ENCODE measurements at places on chromosomes 4 and X.

DNA sequence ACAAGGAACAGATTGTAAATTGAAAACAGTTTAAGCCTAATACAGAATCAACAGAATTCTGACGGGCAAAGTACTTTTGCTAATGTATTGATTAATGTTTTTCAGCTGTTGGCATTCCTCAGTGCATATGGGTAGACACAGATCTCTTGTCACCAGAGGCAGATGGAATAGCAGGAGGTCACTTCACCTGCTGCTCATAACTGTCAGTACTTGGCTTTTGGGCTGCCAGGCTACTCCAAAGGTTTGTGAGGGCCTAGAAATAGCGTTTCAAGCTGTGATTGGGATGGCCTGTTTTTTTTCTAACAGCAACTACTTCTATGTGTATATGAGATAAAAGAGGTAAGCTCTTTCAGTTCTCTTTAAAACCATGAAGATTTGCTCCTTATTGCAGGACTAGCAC is 307.5 kb upstream of the ANXA10 start:
- no peak for DNase-seq

- DNase-seq = no peak
Observed at GRCh38 chrX:20383477-20383876, 116.8 kb upstream of the RPS6KA3 start.

GRCh38 chrX:40439625-40440532 is 140.9 kb upstream of the ATP6AP2 start:
- DNase-seq = no peak

GRCh38 chrX:39984191-39984956 is 113.4 kb downstream of the BCOR start:
- no peak for DNase-seq

GRCh38 chr4:8192748-8193738 is 6.0 kb upstream of the SH3TC1 start:
- DNase-seq = no peak

DNA sequence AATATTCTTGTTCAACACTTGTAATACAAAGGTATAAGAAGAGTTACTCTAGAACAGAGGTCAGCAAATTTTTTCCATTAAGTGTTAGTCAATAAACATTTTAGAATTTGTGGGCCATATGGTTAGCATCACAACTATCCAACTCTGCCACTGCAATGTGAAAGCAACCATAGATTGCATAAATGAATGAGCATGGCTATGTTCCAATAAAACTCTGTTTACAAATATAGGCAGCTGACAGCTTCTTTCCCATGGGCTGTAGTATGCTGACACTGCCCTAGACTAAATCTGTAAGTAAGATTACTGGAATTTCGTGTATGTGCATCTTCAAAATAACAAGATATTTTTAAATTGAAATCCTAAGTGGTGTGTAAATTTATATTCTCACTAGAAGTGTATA is 73.7 kb downstream of the GABRA2 start:
- DNase-seq = no peak

DNA sequence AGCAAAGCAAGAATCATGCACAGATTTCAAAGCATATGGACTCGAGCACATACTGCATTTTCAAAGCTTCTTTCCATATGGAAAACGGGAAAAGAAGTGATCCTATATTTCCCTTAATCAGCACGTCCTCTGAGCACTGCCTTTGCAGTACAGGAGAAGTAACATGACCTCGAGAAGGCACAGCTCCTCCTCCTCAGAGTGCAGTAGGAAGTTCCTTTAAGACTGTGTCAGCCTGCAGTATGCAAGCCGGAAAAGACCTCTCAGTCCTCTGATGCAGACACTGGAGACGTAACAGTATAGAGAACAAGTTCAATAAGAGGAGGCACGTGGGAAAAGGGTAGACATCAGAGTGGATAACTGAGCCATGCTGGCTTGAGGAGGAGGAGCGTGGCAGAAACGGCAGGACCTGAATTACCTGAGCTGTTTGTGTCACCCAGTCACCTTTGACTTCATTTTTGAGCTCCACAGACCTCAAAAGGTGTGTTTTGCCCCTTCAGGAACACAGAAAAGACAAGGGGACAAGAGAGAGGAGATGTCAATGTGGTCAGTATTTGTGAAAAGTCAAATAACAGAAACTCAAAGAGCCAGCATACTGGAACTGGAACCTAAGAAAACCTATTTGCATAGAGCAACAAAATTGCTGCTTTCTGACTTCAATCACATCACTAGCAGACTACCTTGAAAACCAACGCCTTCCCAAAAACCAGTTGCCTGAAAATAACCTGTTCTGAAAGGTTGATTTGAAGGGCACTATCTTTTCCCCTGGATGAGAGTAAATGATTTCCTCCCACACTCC is 20.8 kb downstream of the IRF2 start:
- no peak for DNase-seq

DNA sequence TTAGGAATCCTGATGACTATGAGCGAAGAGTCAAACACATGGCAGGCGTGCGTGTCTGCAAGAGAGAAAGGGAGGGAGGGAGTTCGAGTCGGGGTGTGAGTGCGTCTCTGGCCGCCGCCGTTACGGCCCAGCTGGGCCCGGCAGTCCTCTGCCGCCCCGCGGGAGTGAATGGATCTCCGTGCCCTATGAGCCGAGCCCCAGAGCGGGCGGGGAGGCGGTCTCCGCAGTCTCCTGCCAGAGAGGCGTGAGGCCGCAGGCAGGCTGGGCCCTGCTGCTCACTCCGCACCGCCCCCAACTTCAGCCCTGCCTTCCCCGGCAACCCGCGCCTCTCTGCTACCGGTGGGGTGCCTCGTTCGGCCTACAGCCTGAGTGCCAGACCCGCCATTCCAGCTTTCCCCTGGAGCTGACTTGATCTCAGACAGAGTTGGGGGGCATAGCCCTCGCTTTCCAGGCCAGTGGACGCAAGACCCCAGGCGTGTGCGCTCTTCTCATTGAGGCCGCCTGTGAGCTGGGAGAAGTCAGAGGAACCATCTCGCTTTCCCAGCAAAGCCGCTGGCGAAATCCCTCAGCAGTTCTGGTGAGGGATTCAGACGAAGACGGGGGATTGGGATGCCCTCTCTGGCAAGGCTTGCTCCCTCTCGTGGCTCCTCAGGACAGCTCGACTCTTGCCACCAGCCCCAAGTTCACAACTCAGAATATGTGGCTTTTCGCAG is 1.4 kb downstream of the SLC16A2 start:
- DNase-seq = no peak

- DNase-seq = no peak
Observed at GRCh38 chrX:69362856-69363255, 141.3 kb upstream of the NALF2 start.

GRCh38 chrX:41490446-41490845 is 43.3 kb downstream of the NYX start:
- DNase-seq = no peak

GRCh38 chrX:17527135-17527701 is 152.2 kb downstream of the NHS start:
- DNase-seq = no peak

- DNase-seq = no peak
Observed at GRCh38 chr4:88788895-88789294, 91.3 kb upstream of the NAP1L5 start.

DNA sequence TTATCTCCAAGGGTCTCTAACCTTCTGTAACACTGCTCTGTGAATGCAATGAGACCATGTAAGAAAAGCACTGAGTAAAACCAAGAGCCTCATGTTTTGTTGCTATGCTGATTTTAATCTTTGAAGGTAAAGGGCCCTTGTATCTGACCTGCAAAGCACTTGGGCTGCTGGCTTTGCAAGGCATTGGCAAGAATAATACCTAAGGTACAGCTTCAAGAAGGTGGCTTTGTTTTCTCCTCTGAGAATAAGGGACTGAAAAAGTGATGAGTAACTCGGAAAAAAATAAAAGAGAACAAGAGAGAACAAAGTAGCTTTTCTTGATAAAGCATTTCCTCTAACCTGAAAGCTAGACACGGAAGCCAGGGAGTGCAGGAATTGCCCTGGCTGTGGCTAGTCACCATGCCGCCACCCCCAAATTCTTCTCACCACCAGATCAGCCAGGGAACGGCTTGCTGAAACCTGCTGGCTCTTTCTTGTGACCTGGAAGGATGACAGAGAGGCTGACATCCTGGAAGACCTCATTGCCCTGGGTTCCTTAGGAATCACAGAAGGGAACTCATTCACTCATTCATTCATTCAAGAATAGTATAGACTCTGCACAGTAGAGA is 41.8 kb upstream of the HS3ST1 start:
- no peak for DNase-seq

DNA sequence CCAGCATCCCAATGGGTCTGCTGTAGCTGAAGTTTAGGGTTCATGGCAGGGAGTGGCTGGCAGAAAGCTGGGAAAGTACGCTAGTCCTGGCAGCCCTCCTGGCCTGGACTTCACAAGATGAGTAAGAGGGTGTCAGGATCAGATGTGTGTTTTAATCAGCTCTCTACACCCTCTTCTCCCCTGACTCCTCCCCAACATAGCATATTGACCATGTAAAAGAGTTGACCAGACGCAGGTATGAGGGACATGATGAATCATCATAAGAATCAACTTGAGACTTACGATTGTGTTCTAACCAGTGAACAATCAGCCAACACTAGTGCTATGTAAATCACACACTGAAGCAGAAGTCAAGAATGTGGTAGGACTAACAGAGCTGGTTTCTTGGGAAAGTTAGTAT is 5.3 kb downstream of the SOWAHB start:
- DNase-seq = no peak

GRCh38 chrX:40543661-40544328 is 37.0 kb upstream of the ATP6AP2 start:
- no peak for DNase-seq

- no peak for DNase-seq
Observed at GRCh38 chr4:19329631-19330030, 922.1 kb upstream of the SLIT2 start.

- DNase-seq = no peak
Observed at GRCh38 chr4:2289311-2289954, 27.5 kb upstream of the MXD4 start.

GRCh38 chr4:74189331-74190043 is 31.6 kb downstream of the MTHFD2L start:
- DNase-seq = no peak

GRCh38 chr4:128427832-128428366 is 140.3 kb upstream of the PGRMC2 start:
- DNase-seq = no peak

DNA sequence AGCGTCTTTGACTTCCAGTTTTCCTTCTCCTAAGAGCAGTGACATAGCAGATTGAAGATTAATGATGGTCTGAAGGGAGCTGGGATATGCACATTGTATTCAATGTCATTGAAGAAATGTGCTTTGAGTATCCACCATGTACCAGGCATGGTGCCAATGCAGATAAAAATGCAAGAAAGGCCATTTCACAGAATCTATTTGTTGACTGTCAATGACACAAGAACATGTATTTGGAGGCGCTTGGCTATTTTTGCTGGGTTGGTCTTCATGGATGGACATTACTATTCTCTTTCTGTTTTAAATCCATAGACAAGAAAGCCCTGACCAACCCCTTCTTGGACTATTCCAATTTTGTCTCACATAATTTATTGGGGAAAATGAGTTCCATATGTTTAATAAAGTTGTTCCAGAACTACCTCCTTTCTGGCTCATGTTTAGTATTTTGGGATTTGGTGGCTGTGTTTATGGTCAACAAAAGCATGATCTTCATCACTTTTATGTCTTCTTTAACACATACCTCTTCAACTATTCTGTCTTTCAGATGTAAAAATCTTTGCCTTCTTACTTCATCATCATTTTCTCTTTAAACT is 174.5 kb downstream of the CPE start:
- DNase-seq = no peak

GRCh38 chrX:38985375-38985774 is 184.1 kb downstream of the MID1IP1 start:
- DNase-seq = no peak
